Inflammatory macrophage treated with lipopolysaccharide for 4 hours (primary cell): ENCODE measurements at places on chromosomes 12 and 14.

- DNase-seq = no peak
Measured at GRCh38 chr14:103045371-103045869, 11.9 kb downstream of the CDC42BPB start.

GRCh38 chr14:42027271-42027670, 420.6 kb downstream of the LRFN5 start:
- DNase-seq = no peak

GRCh38 chr14:87149583-87150354, 843.2 kb downstream of the GALC start:
- DNase-seq = no peak

DNA sequence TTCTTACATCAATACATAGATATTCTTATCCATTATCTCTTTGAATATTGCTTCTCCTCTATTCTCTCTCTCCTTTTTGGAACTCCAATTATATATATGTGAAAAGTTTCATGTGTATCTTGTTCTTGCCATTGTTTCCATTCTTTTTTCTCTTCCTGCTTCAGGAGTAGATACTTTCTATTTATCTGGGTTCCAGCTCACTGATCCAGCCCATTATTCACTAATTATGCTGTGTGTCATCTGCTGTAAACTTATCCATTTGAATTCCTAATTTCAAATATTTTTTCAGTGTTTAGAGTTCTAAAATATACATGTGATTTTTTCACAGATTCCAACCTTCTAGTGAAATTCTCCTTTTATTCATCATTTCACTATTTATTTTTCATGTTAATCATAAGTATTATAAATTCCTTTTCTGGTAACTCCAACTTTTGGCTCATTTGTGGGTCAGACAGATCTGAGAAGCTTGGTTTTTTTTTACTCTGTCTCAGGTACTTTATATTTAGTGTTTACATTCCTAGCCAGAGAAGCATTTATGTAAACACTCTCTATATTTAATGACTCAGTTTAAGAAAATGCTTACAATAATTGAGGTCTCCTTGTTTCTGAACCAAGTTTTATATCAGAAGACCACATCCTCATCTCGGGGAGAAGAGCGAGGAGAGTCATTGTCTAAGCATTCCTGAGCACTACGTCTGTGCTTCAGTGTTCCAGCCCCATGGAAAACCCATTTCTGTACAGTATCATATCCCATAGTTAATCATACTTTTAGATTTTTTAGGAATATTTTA, 15.9 kb upstream of the AMIGO2 start:
- DNase-seq = no peak

DNA sequence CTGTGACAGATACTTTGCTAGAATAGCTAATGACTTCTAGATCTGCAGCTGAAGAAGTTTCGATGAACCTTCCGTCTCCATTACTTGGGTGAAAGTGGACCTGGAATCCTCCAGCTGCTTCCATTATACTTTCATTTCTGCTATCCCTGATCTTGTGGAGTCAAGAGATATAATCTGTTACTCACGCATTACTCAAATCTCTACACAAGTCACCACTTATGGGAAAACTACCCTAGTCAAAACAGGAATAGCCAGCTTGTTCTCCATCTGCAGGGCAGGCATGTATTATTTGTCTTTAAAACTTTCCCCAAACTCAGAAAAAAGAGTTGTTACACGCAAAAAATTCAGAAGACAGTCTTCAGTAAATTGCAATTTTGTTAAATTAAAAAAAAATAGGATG, 2.8 kb upstream of the KTN1 start:
- DNase-seq = no peak
